ENCODE measurements at places on chromosomes 4 and X.

DNA sequence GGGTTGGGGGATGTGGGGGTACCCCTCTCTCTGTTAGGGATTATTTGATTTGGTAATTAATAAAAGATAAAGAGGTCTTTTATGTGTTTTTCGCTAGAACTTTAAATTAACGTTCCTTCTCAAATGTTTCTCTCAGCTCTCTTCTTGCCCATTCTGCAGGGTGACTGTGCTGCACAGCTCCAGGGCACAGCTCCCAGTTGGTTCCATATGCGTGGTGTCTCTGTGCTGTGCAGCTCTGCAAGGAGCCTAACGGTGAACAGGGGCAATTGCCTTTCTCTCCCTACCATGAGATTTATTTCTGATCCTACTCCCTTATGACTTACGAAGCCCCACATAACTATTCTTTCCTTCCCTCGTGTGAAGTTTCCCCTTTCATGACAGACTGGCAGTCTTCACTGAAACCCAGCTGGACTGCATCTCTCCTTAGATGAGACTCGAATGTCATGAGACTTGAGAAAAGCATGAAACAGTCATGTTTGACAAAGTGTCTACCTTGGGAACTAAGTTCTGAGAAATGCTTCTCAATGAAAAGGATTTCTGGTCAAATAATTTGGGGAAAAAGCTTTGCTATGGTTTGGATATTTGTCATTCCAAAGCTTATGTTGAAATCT is 50.2 kb upstream of the SPRY1 start:
- DNase-seq = no peak

DNA sequence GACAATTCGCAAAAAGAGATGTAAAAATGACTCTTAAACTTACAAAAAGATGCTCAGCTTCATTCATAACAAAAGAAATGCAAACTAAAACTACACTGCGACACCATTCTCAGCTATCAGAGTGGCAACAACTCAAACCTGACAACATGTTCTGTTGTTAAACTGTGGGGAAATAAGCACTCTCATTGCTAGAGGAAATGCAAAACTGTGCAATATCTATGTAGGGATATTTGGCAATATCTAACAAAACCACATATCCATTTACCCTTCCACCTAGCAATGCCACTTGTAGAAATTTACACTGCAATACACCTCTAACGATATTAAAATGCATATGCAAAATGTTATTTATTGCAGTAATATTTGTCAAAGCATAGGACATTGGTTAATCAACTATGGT is 78.3 kb upstream of the EGFL6 start:
- DNase-seq = no peak

- DNase-seq = no peak
These were observed 5.8 kb downstream of the AFAP1 start for GRCh38 chr4:7933651-7934510.

- no peak for DNase-seq
These were observed 6.8 kb downstream of the PTCHD1 start for GRCh38 chrX:23341452-23341851.

DNA sequence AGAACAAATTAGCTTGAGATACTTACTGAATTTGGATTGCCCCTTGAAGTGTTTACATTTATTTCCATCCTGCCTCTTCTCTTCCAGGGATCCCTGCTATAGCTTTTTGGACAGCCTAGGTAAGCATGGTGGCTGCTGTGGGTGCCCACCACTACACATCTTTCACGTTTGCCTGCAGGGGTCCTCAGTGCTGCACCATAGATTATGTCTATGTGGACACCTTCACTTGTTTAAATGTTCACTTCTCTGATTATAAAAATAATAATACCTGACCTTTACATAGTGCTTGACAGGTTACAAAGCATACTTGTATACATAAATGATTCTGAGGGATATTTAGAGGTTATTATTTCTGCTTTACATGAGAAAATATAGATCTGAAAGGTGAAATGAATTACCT is 67.9 kb upstream of the SLC4A4 start:
- DNase-seq = no peak

GRCh38 chrX:103423955-103424638 is 47.8 kb downstream of the BEX3 start:
- DNase-seq = no peak

DNA sequence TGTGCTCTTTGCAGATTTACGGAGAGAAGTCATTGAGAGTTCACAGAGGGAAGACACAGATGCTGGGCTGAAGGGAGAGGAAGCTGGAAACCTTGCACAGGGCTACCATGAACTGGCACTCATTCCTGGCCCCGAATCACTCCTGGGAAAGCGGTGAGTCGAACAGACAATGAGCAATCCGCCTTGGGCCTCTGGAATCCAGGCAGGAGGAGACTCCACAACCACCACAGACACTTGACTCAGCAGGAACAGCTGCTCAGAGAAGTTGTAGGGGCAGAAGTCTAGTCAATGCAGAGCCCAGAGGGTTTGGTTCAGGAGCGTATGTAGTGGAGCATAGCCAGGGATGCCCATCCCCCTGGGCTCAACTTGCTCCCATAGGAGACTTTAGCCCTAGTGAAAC is 62.8 kb upstream of the GRIA3 start:
- no peak for DNase-seq

- no peak for DNase-seq
These were observed 209.8 kb upstream of the NDST4 start for GRCh38 chr4:115323106-115323707.

DNA sequence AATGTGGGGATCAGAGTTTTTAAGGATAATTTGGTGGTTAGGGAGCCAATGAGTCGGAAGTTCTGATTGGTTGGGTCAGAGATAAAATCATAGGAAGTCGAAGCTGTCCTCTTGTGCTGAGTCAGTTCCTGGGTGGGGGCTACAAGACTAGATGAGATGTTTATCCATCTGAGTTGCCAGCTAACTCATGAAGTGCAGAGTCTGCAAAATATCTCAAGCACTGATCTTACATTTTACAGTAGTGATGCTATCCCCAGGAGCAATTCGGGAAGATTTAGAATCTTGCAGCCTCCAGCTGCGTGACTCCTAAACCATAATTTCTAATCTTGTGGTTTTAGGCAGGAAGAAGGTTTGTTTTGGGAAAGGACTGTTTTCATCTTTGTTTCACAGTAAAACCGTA is 565.8 kb upstream of the SPANXN1 start:
- no peak for DNase-seq

GRCh38 chrX:19684311-19684710 is 169.0 kb upstream of the MAP3K15 start:
- no peak for DNase-seq
